ENCODE measurements at places on chromosomes 6 and 20.

GRCh38 chr20:44571362-44571988 is 10.9 kb upstream of the PKIG start:
- no peak for DNase-seq

- DNase-seq = no peak
Measured at GRCh38 chr6:50922579-50923525, 104.2 kb downstream of the TFAP2B start.

DNA sequence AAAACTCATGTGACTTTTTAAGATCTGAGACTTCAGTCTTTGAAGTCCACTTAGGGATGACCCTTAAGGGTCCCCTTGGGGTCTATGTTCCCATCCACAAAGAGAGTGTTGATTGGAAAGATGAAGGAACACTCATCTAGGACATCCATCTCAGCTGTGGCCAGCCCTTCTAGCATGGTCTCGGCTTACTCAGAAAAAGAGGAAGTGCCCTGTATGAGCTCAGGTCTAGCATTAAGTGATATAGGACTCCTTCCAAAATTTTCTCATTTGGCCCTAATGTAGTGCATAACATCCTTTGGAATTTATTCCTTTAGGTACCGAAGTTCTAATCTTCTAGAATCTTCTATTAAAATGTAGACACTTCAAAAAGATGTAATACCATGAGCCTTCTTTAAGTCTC is 77.4 kb downstream of the NDUFAF5 start:
- no peak for DNase-seq

DNA sequence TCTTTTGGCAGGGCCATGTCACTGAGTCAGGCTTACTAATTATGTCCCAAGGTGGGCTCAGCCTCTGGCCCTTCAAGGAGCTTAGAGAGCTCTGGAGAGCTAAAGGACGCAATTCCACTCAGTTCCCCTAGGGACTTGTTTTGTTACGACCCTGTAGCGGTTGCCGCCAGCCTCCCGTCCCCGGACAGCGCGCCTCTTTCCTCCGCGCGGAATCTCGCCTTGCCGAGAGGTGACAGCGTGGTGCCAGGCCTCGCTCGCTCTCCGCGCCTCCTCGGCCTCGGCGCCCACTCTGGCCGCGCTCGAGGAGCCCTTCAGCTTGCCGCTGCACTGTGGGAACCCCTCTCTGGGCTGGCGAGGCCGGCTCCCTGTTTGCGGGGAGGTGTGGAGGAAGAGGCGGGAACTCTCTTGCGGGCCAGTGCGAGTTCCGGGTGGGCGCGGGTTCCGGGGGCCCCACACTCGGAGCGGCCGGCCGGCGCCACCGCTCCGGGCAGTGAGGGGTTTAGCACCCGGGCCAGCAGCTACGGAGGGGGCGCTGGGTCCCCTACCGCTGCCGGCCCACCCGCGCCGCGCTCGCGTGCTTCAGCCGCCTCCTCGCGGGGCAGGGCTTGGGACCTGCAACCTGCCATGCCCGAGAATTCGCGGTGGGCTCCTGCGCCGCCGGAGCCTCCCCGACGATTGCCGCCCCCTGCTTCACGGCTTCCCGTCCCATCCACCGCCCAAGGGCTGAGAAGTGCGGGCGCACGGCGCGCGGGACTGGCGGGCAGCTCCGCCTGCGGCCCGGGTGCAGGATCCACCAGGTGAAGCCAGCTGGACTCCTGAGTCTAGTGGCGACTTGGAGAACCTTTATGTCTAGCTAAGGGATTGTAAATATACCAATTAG is 9.9 kb upstream of the ZNF311 start:
- no peak for DNase-seq

DNA sequence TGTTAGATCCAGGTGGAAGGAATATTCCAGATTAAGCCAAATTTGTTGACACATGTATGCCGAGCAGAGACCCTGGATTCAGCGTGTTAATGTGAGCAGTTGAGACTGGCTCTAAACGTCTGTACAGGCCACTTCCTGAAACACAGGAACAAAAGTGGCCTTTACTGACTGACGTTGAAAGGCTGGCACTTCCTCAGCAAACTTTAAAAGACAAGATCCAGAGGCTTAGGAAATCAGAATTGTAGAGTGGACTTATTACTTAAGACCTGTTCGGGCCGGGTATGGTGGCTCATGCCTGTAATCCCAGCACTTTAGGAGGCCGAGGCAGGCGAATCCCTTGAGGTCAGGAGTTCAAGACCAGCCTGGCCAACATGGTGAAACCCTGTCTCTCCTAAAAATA is 125.7 kb upstream of the ARID1B start:
- no peak for DNase-seq

DNA sequence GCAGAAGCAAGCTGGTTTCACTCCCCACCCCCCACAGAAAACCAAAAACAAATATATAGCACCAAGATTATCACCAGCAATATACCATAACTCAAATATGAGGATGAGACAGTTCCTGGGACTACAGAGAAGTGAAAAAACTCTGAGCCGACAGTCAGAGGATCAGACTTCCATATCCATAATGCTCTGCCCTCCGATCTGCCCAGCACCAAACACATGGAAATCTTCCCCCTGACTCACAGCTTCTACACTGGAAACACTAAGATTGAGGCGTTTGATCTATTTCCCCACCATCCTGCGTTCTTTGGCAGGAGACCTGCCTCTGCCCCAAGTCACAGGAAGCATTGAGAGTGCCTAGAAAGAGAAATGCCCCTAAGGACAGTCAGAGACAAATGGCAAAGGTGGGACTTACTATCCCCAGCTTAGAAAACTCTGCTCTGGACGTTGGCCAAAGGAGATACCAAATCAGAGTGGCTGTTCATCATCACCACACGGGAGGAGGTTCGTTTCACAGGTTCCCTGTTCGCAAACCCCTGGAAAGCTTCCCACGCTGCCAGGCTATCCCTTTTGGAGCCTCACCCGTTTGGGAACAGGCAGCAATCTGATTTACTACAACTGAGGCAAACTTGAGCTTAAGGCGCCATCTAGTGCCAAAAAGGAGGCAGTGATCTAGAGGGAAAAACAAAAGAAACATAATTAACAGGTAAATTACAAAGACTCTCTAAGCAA is 48.7 kb upstream of the SRSF6 start:
- DNase-seq = no peak

- DNase-seq = no peak
Measured at GRCh38 chr6:82554666-82555065, 191.0 kb downstream of the TPBG start.
